GM06990 (cell line): ENCODE measurements at places on chromosomes 7 and 10.

DNA sequence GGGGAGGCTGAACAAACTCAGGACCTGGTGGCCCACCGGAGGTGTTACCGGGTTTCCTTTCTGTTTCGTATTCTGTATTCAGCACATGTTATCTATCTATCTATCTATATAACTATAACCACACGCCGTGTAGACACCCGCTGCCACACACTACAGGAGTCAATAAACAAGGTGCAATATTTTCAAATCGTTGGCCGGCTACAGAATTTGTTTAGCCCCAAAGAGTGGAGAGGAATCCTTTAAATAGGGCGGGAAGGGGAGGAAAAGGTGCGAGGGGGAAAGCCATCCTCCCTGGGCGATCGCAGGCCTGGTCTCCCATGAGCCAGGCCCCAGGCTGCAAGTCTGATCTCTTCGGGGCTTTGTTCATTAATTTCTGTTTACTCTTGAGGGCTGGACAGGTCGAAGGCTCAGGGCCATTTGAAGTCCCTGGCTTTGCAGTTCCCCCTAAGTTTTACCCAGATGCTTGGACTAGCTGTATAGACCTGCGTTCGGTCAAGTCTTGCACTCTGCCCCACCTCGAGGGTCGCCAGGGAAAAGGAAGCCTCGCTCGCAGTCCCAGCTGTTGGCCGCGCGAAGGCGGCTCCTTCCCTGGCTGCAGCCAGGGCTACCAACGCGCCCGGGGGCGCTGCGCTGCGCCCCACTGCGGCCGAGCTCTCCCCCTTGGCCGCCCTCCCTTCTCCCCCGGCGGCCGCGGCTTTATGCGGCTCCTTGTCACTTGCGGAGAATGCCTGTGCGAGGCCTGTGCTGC lies 3.8 kb downstream of the NKX2-3 start:
- DNase-seq = no peak

DNA sequence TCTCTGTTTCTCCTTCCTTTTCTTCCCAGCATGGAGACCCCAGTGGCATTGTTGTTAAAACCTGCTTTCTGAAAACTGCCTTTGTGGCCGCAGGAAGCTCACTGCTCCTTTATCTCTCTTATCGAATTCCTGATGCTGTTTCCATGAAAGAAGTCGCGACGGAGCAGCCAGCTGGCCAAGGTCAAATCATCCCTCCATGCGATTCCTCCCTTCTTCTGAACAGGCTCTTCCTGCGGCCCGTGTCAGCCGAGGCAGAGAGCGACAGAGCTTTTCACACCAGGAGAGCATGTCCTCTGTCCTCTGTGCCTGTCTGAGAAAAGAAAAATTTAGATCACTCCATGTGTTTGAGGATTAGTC lies 242.1 kb upstream of the PITRM1 start:
- DNase-seq = no peak

- DNase-seq = peak; percentile 17
These were observed 24.6 kb upstream of the ITGA8 start for GRCh38 chr10:15744217-15744865.

DNA sequence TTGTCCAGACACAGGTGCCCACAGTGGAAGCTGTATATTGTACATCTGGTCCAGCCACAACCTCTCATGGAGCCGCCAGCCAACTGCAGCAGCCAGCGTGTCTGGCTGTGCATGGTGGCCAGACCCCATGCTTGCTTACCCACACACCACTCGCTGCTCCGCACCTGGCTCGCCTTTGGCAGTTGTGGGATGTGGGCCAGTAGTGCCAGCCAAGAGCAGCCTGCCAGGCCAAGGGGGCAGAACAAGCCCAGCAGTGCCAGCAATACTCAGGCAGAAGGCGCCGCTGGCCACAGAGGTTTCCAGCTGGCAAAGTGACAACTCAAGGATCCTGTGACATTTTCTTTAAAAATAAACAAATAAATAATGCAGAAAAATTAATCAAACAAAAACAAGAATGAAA lies 11.7 kb upstream of the TMEM243 start:
- DNase-seq = no peak

DNA sequence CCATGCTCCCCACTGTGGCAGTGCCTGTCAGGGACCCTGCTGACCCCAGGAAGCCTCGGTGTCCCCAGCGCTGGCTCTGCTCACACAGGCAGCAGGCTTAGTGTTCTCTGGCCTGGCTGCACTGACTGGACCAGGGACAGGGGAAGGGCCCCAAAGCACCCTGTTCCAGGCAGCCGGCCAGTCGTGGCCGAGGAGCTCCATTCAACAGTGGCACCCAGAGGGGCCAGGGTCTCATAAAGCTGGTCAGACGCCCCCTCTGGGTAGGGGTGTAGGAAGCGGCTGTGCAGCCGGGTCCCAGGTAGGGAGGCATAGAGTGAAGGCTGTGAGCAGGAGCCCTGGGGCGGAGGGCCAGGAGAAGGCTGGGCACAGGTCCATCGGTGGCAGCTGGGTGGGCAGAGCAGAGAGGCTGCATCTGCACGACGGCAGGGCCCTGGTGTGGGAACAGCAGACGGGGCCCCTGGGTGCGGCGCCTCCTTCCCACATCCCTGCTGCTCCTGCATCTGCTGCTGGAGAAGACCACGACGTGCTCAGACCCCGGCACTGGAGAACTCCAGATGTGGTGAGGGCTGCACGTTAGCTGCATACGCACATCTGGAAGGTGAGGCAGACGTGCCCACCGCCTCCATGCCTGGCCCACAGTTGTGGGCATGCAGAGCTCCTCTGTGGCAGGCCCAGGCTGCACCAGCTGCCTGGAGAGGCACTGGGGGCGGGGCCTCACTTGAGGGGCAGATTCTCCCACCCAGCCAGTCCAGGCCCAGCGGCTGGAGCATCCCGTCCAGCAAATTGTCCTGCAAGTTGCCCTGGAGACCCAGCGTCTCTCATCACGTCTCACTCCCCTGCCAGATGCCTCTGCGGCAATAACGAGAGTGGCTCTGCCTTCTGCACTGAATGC lies 25.1 kb downstream of the MNX1 start:
- DNase-seq = no peak

DNA sequence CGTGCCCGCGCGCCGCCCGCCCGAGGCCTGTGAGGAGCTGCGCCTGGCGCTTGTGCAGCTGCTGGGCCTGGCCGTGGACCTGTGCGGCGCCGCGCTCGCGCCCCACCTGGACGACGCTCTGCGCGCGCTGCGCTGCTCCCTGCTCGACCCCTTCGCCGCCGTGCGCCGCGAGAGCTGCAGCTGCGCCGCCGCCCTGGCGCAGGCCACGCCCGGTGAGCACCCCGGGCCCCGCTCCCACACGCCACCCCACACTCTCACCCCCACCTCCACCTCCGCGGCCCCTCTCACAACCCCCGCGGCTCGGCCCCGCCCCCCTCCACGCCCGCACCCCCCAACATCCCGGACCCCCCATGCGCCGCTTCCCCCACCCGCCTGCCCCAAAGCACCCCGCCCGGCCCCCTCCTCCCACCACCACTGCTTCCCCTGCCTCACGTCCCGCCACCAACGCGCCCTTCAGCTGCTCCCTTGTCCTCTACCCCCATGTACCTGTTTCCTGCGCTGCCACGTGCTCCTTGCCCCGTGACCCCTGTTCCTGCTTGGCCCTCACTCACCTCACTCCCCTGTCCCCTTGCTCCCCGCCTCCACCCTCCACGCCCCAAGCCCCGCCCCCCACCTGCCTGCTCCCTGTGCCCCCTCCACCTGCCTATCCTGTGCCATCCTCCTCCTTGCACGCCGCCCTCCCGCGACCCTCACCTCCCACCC lies at the start of gene PRKAR1B:
PRKAR1B (minus strand) TSS at position 178 of the 702 bp plus-strand sequence. CDS start 15,776 bp downstream, outside the sequence.
- DNase-seq = peak; percentile 80

GRCh38 chr7:152048051-152048450 lies 22.6 kb downstream of the GALNT11 start:
- no peak for DNase-seq

DNA sequence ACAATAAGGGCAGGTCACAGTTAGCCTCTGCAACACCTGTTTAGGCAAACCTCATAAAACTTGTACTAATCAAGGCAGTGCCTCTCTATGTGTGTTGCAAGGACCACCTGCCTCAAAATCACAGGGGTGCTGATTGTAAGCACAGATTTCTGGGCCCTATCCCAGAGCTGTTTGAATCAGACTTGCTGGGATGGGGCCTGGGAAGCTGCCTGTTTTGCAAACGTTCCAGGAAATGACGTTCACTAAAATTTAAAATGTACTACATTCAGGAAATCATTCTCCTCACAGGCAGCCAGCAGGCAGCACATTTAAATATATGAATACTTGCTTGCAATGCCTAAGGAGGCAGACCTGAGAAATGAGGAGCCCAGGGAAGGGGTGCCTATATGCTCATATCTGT lies 4.3 kb upstream of the GRM8 start:
- no peak for DNase-seq

GRCh38 chr7:3204526-3204925 lies 96.5 kb upstream of the SDK1 start:
- no peak for DNase-seq

DNA sequence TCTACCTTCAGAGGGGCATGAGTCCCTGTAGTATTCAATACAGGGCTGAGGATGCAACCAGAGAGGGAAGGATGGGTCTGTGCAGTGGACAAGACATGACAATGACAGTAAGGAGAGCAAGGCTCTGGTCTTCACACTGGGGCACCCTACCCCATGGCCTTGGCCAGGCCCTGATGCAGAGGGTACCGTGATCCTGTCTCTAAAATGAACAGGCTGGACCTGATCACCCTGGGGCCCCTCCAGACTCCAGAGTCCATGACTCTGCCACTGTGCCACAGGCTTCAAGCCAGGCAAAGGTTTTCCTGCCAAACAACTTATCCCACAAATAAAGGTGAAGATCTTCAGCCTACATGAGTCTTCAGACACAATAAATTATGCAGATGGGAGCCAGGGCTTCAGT lies 4.9 kb downstream of the MAT1A start:
- DNase-seq = no peak

DNA sequence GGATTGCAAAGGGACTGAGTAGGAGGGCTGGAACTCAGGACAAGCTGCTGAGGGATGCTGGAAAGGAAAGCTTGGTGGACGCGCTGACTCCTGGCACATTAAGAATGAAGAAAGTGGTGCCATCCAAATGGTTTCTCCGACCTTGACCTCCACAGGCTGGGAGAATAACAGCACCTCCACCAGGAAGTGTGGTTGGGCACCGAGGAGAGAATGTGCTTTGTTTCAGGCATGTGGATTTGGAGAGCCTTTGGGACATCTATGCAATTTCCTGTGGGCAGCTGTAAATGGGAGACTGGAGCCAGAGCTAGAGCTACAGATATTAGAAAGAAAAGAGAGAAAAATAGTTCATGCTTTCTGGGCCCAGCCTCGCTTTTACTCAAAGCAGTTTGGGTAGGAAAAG lies 29.8 kb upstream of the HABP2 start:
- no peak for DNase-seq

DNA sequence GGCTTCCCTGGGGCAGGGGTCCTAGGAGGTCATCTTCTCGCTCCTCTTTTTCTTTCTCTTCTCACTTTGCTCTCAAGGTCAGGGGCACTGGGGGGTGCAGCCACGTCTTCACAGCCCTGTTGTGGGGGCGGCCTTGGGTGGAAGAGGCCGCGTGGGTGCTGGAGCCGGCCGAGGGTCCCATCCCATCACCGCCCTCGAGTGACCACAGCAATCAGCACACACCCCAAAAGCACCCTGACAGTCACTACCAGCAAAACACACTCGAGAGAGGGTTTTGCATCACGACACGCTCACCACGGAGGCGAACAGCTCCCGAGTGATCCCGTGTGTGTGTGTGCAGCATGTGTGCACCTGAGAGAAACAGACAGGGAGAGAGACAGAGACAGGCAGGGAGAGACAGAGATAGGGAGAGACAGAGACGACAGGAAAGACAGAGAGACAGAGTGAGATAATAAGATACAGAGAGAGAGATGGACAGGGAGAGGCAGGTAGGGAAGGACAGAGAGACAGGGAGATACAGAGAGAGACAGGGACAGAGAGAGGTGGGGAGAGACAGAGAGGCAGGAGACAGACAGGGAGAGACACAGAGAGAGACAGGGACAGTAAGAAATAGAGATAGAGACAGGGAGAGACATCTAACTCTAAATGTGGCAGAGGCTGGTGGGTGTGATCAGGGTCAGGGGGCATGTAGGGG lies 100.9 kb downstream of the WDR37 start:
- no peak for DNase-seq

- DNase-seq = peak; percentile 35
These were observed 176.1 kb downstream of the DIP2C start for GRCh38 chr10:513393-513792.

DNA sequence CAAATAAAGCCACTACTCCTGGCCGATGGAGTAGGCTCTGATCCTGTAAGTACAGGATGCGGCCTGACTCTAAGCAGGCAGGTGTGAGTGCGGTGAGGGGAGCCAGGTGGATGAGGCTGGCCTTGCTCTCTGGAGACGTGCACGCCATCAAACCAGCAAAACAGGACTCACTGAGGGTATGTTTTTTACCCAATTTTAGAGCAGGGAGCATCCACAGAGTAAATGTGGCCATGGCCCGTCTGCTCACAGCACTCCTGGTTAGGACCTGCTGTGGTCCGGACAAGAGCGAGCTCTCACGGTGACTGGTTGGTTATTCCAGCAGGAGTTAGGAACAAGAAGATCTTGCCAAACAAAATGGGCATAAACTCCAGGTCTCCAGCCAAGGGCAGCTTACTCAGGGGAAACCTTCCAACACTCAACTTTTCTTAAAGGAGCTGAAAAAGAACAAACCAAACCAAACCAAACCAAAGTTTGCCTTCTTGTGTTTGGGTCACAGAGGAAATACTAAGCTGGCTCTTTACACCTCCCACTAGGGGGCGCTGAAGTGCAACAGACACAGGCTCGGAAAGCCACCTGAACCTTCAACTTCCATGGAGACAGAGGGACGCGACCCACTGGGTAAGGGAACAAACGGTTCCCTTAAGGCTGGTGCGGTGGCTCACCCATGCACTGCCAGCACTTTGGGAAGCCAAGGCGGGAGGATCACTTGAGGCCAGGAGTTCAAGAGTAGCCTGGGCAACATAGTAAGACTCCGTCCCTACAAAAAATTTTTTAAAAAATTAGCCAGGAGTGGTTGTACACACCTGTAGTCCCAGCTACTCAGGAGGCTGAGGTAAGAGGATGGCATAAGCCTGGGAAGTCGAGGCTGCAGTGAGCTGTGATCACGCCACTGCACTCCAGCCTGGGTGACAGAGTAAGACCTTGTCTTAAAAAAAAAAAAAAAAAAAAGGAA lies 122.4 kb downstream of the CLEC2L start:
- peak; percentile 55 for DNase-seq

GRCh38 chr10:80538481-80539185 lies 931 bp downstream of the SH2D4B start:
- no peak for DNase-seq

- DNase-seq = no peak
These were observed 30.3 kb downstream of the OAT start for GRCh38 chr10:124388476-124388822.

DNA sequence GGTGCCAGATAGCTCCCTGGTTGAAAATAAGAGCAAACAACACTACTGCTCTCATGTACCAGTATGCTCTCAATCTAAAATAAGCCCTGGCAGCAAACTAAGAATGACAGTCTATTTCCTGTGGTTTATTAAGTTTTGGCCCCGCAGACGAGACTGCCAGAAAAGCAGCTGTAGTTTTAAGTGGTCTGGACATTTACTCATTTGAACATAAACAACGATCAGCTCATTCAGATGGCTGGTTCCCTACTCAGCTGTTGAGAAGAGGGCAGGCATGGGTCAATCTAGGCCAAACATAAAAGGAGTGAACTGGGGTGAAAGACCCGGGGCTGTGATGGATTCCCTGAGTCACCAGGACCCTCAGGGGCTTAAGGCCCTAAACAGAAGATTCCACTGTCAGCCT lies 4.5 kb downstream of the TRIL start:
- DNase-seq = no peak
